ENCODE measurements at places on chromosomes 1 and 21. TPM values are rescaled to one million over a fixed set of nuclear protein-coding genes. Genes with fewer than 3 reads are reported as not detected.

Gene C1orf53
- 2.6 TPM for polyA plus RNA-seq

Gene LMX1A
- polyA plus RNA-seq, result 0.07 TPM

Gene TMEM54
- 6.1 TPM for polyA plus RNA-seq

Gene CEP85
- 17.9 TPM for polyA plus RNA-seq

Gene YARS1
- 68.0 TPM for polyA plus RNA-seq

Gene SYT14
- polyA plus RNA-seq, result 0.42 TPM

Gene UBASH3A
- polyA plus RNA-seq, result not detected

Gene FCRL1
- polyA plus RNA-seq, result 0.48 TPM

Gene ARHGAP29
- polyA plus RNA-seq, result 69.0 TPM

Gene OR6Y1
- not detected for polyA plus RNA-seq

Gene KLHDC9
- polyA plus RNA-seq, result 17.6 TPM

Gene OXCT2
- polyA plus RNA-seq, result 0.22 TPM

Gene PTPRC
- polyA plus RNA-seq, result 5.4 TPM

Gene LHX8
- polyA plus RNA-seq, result not detected

Gene CD52
- 5.0 TPM for polyA plus RNA-seq

Measured in renal cortex interstitium (tissue), 15 donors.